ENCODE measurements at places on chromosomes 5 and 9.

GRCh38 chr5:73274121-73274520 lies 101.1 kb downstream of the TMEM174 start:
- DNase-seq, result no peak

GRCh38 chr9:21533597-21533996 lies 51.5 kb upstream of the IFNE start:
- no peak for DNase-seq

DNA sequence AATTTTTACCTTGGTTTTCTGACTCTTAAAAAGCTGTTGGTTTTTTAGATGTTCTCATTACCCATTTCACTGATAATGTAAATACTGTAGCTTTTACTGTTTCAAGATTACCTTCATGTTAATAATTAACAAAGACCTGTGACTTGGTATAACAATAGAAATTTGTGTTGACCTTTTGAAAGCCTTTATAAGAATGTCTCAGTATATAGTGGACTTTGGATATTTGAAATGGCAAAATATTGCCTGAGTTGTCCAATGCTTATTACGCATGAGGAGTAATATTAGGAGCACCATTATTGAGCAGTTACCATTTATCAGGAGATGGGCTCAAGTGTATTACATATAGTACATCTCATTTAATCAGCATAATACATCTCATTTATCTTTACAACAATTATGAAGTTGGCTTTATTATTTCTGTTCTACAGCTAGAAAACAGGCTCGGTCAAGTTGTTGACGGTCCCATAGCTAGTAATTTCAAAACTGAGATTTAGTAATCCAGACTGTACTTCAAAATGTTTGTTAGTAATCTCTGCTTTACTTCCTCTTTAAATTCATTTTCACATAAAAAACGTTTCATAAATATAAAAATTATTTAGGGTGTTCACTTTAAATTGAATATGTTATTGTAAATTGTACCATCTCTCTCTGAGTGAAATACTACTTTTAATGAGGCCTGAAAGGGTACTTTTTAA lies 50.7 kb upstream of the FKTN start:
- no peak for DNase-seq

GRCh38 chr5:31936683-31937082 lies 237.4 kb downstream of the GOLPH3 start:
- DNase-seq, result no peak

GRCh38 chr5:172911628-172911880 lies 47.7 kb upstream of the RPL26L1 start:
- DNase-seq, result no peak

DNA sequence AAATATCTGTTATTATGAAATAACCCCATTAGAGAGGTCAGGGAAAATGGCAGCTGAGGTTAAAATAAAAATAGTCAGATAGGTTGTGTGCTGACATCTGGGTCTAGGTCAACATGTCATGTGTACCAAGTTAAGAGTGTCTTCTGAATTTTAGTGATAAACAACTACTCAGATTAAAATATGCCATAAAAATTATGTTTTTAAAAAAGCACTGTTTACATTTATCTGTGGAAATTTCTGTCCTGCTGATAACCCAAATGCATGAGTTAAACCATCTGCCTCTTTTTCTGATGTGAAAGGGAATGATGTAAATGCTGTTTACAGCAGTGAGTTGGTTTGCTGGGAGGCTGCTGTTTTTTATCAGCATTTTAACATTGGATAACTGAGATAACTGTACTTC lies 361.2 kb upstream of the TARS1 start:
- DNase-seq, result no peak
